ENCODE measurements at places on chromosomes 3 and 15. TPM values are rescaled to one million over a fixed set of nuclear protein-coding genes. Genes with fewer than 3 reads are reported as not detected.

Gene LDHAL6B
- total RNA-seq, result not detected

DNA sequence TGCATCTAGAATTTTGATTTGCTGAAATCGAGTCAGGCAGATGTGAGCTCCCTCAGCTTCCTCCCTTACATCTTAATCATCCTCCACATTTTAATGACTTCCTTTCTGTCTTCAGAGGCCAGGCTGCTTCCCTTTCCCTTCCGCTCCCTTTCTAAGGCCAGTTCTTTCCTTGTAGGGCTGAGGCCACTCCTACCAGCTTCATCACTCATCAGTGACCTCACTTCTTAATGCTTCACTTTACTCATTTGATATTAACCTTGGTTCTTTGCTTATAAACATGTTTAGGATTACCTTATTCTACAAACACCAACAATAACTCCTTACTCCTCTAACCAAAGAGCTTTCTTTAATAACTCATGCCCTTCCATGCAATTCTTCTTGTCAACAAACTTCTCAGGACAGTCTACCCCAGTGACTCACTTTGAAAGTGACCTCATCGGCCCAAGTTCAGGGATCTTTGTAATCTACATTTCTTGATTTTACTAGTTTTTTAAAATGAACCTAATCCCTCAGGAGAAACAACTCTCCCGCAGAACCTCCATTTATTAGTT is 23.9 kb downstream of the ILDR1 start:
- no peaks in the 10 kb centered on the region for H3K36me3 ChIP-seq
- no peaks in the 10 kb centered on the region for H3K4me1 ChIP-seq
- H3K27me3 ChIP-seq, result no peaks in the 10 kb centered on the region
- no peak for DNase-seq

Gene MASP1
- 27.6 TPM for total RNA-seq

DNA sequence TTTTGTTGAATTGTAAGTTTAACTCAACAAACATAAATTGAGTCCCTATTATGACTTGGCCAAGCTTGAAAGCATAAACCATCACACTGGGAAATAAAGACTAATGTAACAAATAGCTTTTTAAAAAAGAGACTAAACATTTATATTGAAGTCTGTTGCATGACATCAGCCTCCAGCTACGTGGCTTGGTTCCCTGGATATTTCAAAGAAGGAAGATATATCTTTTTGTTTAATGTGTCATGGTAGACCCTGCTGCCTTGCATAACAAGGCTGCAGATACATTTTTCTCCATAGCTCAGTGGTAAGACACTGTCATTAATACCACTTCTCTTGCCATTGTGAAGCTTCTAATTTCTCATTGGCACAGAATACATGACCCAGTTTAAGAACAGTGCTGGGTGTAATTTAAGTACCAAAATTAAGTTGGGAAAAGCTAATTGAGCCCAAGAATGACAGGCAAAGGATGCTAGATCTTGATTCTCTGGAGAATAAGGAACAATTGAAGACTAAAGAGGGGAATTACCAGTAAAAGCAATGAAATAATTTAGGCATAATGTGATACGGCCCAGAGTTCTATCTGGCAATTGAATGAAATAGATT is 14.0 kb downstream of the RCN2 start:
- no peaks in the 10 kb centered on the region for H3K4me1 ChIP-seq
- H3K27me3 ChIP-seq, result no peaks in the 10 kb centered on the region
- no peak overlapping the region for H3K27ac ChIP-seq
- peaks cover 8% of the 10 kb centered on the region for H3K36me3 ChIP-seq

Gene LPP
- total RNA-seq, result 117 TPM

GRCh38 chr3:12893852-12894251 is 52.5 kb upstream of the RPL32 start:
- peaks cover 9% of the 10 kb centered on the region for H3K36me3 ChIP-seq
- DNase-seq, result no peak
- H3K27me3 ChIP-seq, result no peaks in the 10 kb centered on the region

DNA sequence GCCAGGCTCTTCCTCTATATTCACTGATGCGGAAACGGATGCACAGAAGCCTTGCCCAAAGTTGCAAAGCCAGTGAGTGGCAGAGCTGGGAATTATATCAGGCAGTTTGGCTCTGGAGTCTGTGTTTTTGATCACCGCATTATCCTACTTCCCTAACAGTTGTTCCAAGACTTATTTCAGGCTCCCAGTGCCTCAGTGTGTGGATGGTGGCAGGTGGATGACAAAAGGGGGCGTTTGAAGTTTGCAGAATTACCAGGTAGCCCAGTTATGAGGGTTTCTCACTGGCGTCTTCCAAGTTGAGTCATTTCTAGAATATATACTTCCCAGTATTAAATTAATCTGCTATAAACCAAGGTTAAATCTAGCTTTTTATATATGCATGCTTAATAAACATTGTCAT is 81.0 kb downstream of the USP13 start:
- DNase-seq, result no peak
- no peaks in the 10 kb centered on the region for H3K27me3 ChIP-seq
- peak overlapping the region; percentile 72 for H3K27ac ChIP-seq
- peaks cover 22% of the 10 kb centered on the region for H3K36me3 ChIP-seq
- no peaks in the 10 kb centered on the region for H3K4me1 ChIP-seq
- no peak overlapping the region for H3K4me3 ChIP-seq

DNA sequence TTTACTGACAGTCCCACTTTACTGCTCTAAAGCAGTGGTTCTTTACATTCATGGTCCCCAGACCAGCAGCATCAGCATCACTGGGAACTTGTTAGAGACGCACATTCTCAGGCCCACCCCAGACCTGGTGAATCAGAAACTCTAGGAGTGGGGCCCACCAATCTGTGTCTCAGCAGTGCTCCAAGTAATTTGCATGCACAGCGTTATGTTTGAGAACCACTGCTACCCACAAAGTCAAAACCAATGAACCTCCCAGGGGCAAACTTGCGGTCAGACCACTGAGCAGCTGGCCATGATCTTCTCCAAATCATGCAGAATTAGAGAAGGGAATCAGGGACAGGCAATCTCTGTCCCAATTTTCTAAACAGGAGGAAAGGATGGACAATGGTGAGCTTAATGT is 58.5 kb downstream of the ST8SIA2 start:
- H3K4me1 ChIP-seq, result no peaks in the 10 kb centered on the region
- H3K4me3 ChIP-seq, result no peak overlapping the region
- DNase-seq, result no peak
- no peak overlapping the region for H3K27ac ChIP-seq

Gene LSAMP
- total RNA-seq, result 1.7 TPM

Gene VGLL4
- 30.2 TPM for total RNA-seq

DNA sequence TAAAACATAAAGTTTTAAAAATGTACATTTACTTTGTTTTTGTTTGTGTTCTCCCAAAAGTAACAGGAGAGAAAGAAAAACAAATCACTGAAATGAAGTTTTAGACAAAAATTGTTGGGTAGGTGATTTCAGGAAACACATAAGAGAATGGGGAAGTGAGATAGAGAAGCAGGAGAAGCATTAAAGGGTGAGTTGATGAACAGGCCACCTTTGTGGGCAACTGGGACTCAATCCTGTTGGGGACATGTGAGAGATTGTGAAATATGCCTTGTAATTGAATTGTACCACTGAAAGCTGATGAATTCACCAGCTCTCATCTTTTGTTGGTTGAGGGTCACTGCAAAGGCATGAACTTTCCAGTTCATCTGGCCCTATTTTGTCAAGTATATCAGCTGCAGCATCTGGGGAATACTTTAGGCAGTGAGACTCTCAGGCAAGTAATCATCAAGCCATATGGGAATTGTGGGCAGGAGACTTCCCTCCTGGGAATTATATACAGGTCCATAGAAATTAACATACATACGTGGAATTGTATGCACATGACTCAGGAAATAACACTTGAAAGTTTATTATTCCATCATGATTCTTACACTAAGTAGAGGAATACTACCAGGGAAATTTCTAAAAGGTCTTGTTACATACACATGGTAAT is 181.0 kb downstream of the ZBBX start:
- H3K27ac ChIP-seq, result no peak overlapping the region
- no peaks in the 10 kb centered on the region for H3K4me1 ChIP-seq
- H3K36me3 ChIP-seq, result no peaks in the 10 kb centered on the region
- DNase-seq, result no peak

GRCh38 chr3:4786431-4786830 is 192.8 kb upstream of the BHLHE40 start:
- no peak overlapping the region for H3K27ac ChIP-seq
- H3K4me1 ChIP-seq, result no peaks in the 10 kb centered on the region
- peaks cover 38% of the 10 kb centered on the region for H3K36me3 ChIP-seq
- DNase-seq, result no peak
- H3K4me3 ChIP-seq, result no peak overlapping the region

- H3K27ac ChIP-seq, result no peak overlapping the region
- no peak overlapping the region for H3K4me3 ChIP-seq
- no peaks in the 10 kb centered on the region for H3K4me1 ChIP-seq
- no peak for DNase-seq
- H3K27me3 ChIP-seq, result no peaks in the 10 kb centered on the region
Measured at GRCh38 chr15:27176785-27177406, 205.9 kb downstream of the GABRG3 start.

DNA sequence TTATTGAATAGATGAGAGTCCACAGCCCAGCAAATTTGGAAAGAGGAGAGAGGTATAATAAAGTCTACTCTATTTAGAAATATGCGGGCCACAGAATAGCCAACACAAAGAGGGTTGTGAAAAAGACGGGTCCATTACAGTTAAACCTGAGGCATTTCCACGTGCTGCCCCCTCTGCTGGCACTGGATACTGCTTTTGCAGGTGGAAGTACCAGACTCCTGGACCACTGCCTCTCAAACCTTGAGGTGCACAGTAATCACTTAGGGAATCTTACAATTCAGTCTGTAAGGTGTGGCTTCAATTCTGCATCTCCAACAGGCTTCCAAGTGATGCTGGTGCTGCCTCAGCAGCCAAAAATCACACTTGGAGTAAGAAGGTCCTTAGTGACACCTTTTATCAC is 3.0 kb upstream of the TFDP2 start:
- DNase-seq, result no peak
- H3K4me1 ChIP-seq, result peaks cover 4% of the 10 kb centered on the region
- H3K4me3 ChIP-seq, result no peak overlapping the region
- H3K27ac ChIP-seq, result no peak overlapping the region

DNA sequence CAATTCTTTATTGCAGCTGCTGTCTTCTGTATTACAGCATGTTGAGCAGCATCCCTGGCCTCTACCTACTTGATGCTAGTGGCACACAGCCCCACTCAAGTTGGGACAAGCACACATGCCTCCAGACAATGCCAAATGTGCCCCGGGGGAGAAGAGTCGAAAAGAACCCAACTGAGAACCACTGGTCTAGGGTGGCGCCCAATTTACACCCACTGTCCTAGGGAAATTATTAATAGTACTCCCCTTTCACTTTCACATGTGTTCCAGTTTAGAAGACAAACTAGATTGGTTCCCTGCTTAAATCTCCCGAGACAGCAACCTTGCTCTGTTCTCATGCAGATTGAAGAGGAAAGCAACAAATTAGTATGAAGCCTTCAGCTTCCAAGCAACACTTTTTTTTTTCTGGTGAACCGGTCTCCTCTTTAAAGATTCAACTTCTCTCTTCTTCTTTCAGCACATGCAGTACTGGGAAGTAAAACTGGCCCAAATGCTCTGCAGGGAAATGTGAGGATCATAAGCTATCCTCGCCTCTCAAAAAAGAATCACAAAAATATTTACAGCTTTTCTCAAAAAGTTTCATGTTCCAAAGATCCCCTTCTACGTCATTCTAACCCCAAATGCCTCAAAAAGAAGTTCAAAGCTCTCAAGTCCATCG is 823.9 kb upstream of the CFAP20DC start:
- H3K27me3 ChIP-seq, result no peaks in the 10 kb centered on the region
- H3K4me1 ChIP-seq, result no peaks in the 10 kb centered on the region
- DNase-seq, result no peak
- no peak overlapping the region for H3K4me3 ChIP-seq
- no peaks in the 10 kb centered on the region for H3K36me3 ChIP-seq

Gene IL17RD
- 2.8 TPM for total RNA-seq

- no peaks in the 10 kb centered on the region for H3K27me3 ChIP-seq
- H3K4me1 ChIP-seq, result no peaks in the 10 kb centered on the region
- DNase-seq, result no peak
- no peak overlapping the region for H3K4me3 ChIP-seq
Measured at GRCh38 chr3:186138272-186138981, 29.5 kb upstream of the ETV5 start.

GRCh38 chr3:100401674-100402041 is 319 bp downstream of the LNP1 start:
- H3K4me1 ChIP-seq, result no peaks in the 10 kb centered on the region
- peak overlapping the region; percentile 83 for H3K4me3 ChIP-seq
- no peaks in the 10 kb centered on the region for H3K27me3 ChIP-seq
- H3K27ac ChIP-seq, result peak overlapping the region; percentile 91

- no peaks in the 10 kb centered on the region for H3K36me3 ChIP-seq
- H3K27ac ChIP-seq, result no peak overlapping the region
- no peaks in the 10 kb centered on the region for H3K4me1 ChIP-seq
- no peaks in the 10 kb centered on the region for H3K27me3 ChIP-seq
Measured at GRCh38 chr3:18030371-18030870, 288.0 kb upstream of the TBC1D5 start.

DNA sequence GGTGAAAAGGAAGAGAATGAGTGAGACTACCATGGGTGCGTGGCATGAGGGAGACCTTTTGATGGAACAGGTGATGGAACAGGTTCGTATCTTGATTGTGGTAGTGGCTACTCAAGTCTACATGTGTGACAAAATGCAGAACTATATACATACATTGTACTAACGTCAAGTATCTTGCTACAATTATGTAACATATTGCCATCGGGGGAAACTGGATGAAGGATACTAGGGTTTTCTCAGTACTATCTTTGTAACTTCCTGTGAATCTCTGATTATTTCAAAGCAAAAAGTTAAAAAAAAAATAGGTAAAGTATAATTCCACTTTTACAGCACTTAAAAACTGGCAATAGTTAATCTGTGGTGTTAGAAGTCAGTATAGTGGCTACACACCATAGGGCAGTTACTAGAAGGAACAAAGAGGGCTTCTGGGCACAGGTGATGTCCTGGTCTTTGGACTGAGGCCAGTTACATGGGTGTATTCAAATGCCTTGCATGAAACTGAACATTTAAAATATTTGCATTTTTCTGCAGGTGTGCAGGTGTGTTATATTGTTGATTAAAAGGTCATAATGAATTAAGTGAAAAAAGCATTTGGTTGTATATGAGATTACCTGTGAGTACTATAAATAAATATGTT is 61.4 kb downstream of the LRRK1 start:
- DNase-seq, result no peak
- no peaks in the 10 kb centered on the region for H3K4me1 ChIP-seq

Gene HDC
- total RNA-seq, result not detected

GRCh38 chr15:42419369-42419768 is 60.1 kb downstream of the CAPN3 start:
- no peaks in the 10 kb centered on the region for H3K4me1 ChIP-seq
- H3K4me3 ChIP-seq, result no peak overlapping the region
- no peaks in the 10 kb centered on the region for H3K27me3 ChIP-seq
- H3K36me3 ChIP-seq, result peaks cover 99% of the 10 kb centered on the region
- H3K27ac ChIP-seq, result no peak overlapping the region
- no peak for DNase-seq

Data from right atrium auricular region (tissue), 2 donors.